ENCODE measurements at places on chromosomes 3 and 15.

DNA sequence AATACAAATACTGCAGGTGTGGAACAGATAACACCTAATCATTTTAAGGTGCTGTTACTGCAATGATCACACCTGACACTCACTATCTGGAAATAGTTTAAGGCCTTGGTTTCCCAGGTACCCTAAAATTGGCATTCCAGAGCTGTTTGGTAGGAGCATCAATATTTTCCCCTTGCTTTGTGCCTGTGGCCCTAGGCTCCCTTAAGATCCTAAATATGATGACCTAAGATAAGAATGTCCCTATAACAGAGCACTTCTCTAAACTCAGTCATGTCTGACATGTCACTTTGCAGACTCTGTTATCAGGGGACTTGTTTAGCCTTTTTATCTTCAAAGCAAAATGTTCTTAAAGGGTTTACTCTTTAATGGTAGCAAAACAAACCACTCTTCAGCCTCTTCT, 115.9 kb upstream of the STRIT1 start:
- DNase-seq = no peak

GRCh38 chr3:4476496-4476895, 9.4 kb upstream of the SUMF1 start:
- no peak for DNase-seq

GRCh38 chr3:125000661-125001060, 55.1 kb downstream of the HEG1 start:
- no peak for DNase-seq

GRCh38 chr15:55907797-55908196, 85.6 kb downstream of the NEDD4 start:
- no peak for DNase-seq

DNA sequence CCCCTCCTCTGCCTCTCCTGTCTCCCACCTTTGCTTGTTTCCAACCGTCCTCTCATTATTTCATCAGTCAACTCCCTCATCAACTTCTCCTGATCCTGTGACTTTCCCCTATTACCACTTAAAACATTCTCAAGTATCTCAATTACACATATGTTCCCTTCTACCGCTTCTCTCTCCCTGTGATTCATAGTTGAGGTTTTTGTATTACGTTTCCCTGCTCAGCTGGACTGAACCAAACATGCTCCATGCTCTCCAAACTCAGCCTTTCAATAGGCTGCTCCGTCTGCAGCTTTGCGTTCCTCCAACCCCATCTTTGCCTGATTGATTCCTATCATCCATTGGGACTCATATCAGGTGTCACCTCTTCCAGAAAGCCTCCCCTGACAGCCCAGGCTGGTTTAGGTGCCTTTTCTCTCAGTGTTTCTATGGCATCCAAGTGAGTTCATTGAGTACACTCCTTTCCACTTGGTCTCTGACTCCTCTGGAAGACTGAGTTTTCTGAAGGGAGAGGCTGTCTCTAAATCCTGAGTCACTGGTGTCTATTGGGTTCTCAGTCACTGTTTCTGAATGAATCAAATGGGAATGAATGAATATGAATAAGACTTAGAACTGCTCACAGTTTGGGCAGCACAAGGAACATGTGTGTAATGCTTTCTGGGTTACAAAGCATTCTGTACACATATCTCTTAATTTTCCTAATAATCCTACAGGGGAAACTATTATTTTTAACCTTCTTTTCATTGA, 56.4 kb downstream of the PLD1 start:
- DNase-seq = no peak

DNA sequence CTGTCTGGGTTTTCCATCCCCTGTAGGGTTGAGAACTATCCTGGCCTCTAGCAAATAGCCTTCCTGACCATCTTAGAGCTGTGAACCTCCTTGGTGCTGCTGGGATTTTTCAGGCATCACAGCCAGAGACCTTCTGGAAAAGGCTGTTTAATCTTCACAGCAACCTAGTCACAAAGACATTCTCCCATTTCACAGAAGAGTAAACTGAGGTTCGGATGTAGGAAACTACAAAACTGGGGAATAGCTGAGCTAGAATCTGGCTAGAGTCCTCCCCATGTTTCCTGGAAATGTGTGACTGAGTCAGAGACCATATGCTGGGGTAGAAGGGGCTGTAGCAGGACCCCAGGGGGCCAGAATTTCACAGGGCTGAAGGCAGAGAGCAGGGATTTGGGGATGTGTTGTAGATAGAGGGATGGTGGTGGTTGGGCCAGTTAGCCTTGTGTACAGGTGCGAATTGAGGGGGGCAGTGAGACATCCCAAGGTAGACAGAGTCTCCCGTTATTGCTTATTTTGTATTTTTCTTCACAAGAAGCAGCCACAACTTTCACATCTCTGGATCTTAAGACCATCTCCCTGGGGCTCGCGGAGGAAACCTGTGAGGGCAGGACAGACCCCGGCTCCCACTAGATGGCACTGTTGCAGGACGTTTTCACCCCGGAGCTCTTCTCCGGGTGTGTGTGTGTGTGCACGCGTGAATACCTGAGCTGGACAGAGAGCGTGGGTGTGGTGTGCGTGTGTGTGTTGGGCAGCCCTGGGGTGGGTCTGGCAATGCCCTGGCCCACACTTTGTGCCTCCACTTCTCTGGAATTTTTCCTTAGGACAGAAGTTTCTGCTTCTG, 66.9 kb upstream of the PRR23C start:
- DNase-seq = peak; percentile 5

DNA sequence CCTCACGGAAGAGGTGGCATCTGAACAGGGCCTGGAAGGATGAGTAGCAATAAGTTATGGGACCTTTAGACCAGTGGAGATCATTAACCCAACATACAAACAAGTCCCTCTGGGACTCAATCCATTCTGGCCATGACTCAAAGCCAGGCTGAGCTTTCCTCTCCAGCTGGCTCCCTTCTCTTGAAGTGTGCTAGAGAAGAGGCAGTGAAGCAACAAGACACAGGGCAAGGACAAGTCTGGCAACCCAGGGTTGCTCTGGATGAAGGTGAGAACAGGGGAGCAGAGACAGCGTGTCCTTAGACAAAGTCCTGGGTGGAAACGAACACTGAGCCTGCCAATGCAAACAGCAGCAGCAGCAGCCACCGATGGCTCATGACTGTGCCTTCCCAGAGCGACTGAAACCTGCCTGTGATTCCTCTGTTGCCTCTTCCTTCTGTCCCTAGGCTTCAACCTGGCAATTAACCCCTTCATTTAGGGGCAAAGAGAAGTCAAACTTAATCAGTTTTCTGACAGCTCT, 86.8 kb downstream of the BDH1 start:
- DNase-seq = no peak

- no peak for DNase-seq
Observed at GRCh38 chr15:85997618-85998017, 82.1 kb upstream of the AGBL1 start.

DNA sequence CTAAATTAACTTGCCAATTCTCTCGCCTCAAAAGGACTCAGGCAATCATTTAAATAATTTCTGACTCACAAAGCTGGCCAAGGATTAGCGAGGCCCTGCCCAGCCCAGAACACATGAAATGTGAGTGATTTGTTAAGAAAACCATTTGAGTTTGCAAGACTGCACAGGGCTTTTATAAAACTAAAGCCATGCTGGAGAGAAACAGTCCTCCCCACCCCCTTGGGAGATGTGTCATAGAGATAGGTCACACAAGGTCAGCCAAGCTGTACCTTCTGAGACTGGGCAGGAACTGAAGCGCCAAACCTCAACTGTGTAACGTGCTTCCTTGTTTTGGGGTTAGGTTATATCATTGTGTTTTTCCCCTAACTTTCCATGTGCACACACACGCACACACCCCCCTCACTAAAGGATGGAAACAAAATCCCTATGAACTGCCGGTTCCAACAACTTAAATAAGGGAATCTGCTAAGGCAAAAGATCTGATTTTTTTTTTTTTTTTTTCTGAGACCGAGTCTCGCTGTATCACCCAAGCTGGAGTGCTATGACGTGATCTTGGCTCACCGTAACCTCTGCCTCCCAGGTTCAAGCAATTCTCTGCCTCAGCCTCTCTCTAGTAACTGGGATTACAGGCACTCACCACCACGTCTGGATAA, 8.1 kb downstream of the SPATA12 start:
- DNase-seq = no peak

GRCh38 chr3:182485301-182485700, 308.0 kb upstream of the ATP11B start:
- no peak for DNase-seq

GRCh38 chr3:87354398-87354797, 78.0 kb upstream of the POU1F1 start:
- no peak for DNase-seq

GRCh38 chr3:185630182-185630622, 44.1 kb downstream of the SENP2 start:
- DNase-seq = no peak

DNA sequence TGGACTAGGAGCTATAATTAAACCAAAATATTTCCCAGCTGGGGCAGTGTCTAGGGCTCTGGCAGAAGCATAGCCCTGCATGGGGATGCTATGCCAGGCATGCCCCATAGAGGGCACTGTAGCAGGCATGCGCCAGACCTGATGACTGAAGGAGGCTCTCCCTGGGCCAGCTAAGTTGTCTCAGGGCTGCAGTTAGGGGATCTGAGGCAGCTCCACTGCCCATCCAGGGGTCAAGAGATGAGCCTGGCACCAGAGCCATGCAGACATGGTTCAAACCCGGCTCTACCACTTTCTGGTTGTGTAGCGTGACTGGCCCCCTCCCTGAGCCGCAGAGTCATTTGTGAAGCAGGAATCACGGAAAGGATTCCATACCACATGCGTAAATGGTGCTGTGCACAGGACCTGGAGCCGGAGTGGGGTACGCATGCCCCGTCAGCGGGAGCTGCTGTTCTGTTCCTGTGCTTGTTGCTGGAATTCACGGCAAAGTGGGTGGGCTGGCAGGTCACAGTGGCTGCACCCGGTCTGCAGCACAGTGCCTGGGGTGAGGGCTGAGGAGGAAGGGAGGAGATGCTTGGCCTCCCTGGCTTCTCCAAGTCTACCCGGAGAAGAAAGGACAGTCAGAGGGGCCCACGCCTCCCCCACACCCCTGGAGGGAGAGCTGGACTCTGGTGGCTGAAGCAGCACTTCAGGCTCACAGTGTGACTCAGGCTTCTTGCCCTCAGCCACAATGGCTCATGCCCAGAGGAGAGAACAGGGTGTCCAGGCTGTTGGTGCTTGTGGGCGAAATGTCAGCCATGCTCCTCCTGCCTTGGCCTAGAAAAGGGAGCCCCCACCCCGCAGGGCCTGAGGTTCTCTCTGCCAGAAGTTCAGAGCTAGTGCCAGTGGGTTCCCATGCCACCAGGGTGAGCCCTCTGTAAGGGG, 43.1 kb downstream of the DNASE1L3 start:
- DNase-seq = no peak

DNA sequence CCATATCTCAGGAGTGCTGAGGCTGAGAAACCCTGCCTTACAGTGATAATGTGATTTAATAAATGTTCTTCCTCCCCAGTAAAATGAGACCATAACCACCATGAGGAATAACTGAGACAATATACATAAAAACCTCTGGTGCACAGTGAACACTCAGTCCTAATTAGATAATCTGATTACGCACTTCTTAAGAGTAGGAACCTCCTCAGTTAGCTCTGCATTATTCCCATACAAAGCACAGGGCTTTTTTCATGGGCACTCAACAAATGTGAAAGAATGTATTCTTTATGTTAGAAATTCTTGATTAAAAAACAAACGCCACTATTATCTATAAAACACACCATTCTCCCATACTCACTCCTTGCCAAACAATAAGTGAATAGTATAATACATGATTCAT, 97.0 kb downstream of the TNIK start:
- DNase-seq = no peak

DNA sequence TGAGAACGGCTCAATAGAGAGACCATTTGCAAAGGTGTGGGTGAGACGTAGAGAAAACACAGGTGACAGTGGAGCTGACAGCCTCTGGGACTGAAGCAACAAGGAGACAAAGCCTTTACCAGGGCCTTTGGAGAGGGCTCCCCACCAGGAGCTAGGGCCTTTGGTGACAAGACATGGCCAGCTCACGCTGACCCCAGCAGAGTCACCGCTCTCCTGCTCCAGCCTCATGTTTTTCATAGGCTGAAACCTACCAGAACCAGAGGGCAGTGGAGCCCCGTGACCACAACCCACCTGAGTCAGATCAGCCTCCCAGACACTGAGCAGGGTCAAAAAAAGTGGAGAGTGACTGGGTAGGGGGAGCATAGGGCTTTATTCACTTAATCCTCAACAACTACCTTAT, 214.7 kb downstream of the SHQ1 start:
- no peak for DNase-seq

Data from stimulated activated CD8-positive, alpha-beta memory T cell treated with anti-CD3 and anti-CD28 coated beads, Interleukin-15, amount 100 ng/mL, for 4 hours (primary cell).